ENCODE measurements at places on chromosomes 6 and 20. TPM values are rescaled to one million over a fixed set of nuclear protein-coding genes. Genes with fewer than 3 reads are reported as not detected.

The BRPF3 gene
- total RNA-seq, result 17.3 TPM

The GPX6 gene
- total RNA-seq, result not detected

The SAMD5 gene
- total RNA-seq, result 0.04 TPM

The RBM38 gene
- 420 TPM for total RNA-seq

GRCh38 chr6:108127826-108128225 lies 38.0 kb upstream of the NR2E1 start:
- DNase-seq, result no peak

DNA sequence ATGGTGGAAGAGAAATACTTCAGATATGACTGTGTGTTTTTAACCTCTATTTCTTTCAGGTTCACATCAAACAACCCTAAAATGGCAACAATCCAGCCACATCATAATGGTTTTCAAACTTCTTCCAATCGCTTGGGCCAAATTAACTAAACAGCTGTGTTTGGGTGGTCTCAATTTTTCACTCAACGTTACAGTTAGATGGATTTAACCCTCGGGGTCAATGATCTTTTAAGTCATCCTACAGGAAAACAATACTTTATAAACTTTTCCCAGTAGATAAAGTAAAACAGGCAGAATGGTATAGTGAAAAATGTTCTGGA lies 60.4 kb downstream of the EPB41L2 start:
- DNase-seq, result no peak

Measured in cardiac muscle cell (in vitro differentiated cells and primary cell).